ENCODE measurements at places on chromosomes 5 and 9.
A peak's percentile ranks its signal among the peaks of the same experiment; 100 is the strongest.

DNA sequence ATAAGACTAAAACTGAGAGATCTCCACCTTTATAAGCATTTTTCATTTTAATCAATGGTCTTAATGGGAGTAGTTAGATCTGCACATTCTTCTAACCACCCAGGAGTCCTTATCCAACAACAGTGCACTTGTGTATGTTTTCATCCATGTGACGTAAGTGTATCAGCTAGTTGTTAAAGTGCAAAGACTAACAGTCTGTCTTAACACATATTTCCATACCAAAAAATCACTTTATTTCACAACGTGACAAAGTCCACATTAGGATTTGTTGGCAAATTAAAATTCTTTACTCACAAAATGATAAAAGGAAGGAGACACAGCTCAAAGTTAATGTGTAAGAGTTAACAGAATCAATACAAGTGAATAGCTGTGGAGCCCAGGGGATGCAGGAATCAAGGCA is 1.9 kb upstream of the SMC2 start:
- no peak for DNase-seq

DNA sequence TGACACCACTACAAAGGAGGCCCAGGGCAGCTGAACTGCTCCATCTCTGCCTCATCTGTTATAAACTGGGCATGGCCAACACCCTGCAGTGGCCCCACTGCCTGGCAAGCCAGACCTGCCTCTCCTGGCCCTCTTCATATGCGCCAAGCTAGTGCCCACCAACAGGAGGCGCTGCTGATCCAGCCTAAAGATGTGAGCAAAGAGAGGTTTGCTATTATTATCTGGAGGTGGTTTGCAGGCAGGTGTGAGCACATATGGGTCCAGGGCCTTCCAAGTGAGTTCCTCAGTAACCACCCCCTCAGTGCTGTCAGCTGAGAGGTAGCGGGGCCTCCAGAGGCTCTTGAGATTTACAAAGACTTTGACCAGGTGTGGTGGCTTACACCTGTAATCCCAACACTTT is 232.2 kb downstream of the SYK start:
- no peak for DNase-seq

DNA sequence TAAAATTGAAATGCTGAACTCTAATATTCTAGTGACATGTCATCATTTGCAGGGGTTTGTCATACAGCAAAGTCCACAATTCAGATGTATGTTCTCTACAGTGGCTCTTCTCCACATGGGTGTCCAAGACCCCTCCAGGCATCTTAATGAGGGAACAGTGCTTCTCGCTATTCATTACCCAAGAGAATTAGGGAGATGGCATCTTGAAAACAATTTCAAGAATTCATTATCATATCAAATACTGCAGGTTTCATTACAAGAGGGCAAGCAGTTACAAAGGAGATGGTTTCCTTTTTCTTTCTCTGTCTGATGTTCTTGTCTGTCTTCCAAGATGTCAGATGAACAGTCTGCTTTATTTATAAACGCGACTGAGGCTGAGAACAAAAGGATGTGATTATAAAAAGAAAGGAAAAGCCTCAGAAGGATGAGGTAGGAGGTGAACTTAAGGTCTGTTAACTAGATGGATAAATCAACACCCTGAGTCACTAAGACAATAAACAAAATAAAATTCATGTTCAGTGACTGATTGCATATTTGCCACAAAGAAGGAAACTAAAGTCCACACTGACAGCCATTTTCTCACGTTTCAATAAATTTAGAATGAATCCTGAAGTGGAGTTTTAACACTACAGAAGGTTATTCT is 326.7 kb upstream of the EFNA5 start:
- peak; percentile 74 for DNase-seq

GRCh38 chr5:160769301-160769700 is 82.7 kb downstream of the ATP10B start:
- DNase-seq: no peak

GRCh38 chr5:78387468-78388153 is 27.2 kb downstream of the SCAMP1 start:
- no peak for DNase-seq

- DNase-seq: no peak
These were observed 24.3 kb upstream of the XPA start for GRCh38 chr9:97721396-97721795.

GRCh38 chr5:91170266-91170665 is 212.9 kb downstream of the ARRDC3 start:
- peak; percentile 64 for DNase-seq

DNA sequence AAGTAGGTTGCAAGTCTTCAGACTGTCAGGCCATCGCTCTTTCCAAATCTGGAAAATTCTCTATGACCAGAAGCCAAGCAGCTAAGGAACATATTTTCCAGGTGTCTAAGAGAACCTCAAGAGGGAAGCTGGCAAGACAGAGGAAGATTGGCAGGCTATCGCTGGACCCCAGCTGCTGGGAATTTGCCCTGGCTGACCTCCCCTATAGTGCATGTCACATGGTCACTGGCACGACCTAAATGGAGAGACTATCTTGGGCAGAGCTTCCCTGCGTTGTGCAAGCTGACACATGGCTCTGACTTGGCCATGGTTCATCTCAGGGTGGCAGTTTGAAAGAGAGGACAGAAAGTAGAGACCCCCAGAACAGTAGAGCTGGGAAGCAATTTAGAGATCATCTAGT is 104.9 kb upstream of the ZNF618 start:
- DNase-seq: no peak

- no peak for DNase-seq
These were observed 4.4 kb upstream of the PDE6A start for GRCh38 chr5:149948993-149949392.

DNA sequence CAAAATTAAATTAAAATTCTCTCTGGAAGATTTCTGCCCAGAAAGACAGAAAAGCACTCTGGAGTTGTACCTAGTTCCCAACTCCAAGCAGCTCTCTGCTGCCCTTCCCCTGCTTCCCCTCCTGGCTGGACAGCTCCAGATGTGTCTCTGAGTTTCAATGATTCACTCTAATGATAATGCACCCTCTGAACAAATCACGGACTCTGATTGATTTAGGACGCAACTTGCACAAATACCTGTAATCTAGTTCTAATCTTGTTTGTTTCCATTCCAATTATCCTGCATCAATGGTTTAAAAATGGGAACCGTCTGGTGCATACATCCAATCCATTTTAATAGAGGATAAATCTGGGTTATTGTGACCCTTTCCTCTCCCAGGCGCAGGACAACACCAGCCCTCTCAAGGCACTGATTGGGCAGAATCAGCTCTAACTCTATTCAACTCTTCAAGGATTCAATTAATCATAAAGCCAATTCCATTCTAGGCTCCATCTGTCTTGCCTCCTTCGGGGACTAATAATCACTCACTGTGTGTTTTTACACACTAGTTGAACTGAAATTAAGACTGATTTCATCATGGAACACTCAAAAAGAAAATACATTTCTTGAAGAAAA is 111.2 kb upstream of the LRRTM2 start:
- DNase-seq: no peak

GRCh38 chr9:137738703-137739102 is 119.9 kb downstream of the EHMT1 start:
- DNase-seq: no peak

DNA sequence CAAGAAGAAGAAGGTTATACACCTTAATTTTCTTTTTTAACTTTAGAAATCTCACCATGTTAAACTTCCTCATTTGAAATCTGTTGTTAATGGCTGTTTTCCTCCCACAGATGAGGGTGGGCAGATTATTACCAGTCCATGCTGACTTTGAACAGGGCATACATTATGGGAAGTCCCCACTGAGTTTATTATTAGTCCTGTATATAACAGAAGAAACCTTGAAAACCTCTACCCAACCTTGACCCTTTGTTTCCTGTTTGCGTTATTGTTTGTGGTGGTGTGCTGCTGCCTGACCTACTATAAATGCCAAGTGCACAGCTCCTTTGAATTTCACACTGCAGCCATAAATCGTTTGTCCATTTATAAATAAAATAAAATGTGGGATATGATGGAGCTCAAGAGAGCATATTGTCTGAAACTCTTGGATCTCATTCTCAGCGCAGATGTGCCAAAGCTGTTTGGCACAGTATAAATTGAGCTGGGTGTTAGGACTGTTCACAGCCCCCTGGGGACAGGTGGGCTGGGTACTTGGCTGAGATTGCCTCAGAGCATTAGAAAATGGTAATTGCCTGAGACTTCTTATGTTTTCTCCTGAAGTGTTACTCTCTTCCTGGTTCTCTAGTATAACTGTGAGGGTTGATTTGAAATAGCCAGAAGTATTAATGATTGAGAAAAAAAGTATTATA is 139.6 kb downstream of the SPATA31D1 start:
- DNase-seq: no peak

- DNase-seq: no peak
These were observed 2.1 kb downstream of the ANXA1 start for GRCh38 chr9:73153793-73154227.

GRCh38 chr9:91117959-91118703 is 243.6 kb downstream of the AUH start:
- DNase-seq: peak; percentile 74

GRCh38 chr9:7608261-7608660 is 191.3 kb downstream of the DMAC1 start:
- peak; percentile 34 for DNase-seq

GRCh38 chr5:137372016-137372772 is 126.9 kb downstream of the SPOCK1 start:
- DNase-seq: no peak

GRCh38 chr5:16561660-16562059 is 55.1 kb downstream of the RETREG1 start:
- no peak for DNase-seq
